ENCODE measurements at places on chromosomes 12 and 14.

- DNase-seq, result no peak
Measured at GRCh38 chr12:75655315-75655806, 144.0 kb upstream of the KRR1 start.

DNA sequence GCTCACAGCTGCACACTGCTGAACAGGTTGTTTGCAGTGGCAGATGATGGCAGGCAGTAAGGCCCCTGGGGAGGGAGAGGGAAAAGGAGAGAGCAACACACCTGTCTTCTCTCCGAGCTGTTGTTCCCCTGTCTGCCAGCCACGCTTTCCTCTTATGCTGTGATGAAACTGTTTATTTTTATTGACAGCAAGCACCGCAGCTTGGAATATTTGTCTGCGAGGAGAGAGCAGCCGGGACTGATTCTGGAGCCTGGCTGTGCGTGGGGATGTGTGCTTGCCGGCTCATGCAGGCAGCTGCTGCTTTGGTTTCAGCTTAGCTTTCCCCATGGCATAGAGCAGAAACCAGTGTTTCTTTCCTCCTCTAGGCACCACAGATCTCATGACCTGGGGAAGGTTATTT, 58.7 kb upstream of the KCNA5 start:
- no peak for DNase-seq

DNA sequence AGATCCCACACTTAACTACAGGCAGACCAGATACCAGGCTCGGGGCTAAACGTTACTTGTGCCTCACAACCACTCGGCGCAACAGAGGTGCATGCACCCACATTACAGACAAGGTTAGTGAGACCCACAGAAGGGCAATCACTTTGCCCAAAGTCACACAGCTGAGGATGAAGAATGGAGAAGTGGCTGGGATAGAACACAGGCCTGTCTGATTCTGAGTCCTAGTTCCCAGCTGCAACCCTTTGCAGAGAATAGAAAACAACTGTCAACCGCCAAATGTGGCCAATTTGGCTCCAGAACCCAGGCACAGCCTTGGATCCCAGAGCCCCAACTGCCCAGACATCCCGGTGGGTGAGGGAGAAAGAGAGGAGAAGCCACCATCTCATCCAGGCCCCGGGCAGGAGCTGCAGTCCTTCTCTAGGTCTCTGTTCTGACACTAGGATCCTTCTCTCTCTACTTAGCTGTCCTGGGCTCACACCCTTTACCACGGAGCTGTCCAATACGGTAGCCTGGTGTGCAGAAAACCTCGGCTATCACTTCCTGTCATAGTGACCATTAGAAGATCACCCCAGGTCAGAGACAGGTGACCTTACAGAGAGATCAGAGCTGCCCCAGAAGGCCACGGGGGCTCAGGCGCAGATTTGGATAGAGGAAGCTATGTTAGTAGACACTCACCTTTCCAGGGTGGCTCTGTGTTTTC, 59.1 kb downstream of the FAM222A start:
- no peak for DNase-seq

DNA sequence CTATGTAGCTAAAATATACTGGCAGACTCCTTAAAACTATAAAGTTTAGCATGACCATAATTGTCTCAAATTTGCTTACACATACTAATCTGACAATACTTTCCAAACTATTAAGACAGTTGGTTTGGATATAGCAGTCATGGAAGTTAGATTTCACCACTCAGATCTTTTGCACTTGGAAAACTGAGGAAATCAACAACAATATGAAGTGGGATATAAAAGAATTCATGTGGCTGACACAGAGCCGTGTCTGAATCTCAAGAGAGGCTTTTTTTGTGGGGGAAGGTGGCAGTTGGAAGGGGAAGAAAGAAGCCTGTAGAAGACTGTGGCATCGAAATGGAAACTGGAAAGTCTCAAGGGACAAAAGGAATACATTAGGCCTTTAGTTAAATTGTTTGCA, 166.6 kb upstream of the FLRT2 start:
- DNase-seq, result no peak

GRCh38 chr12:55733021-55733555, 4.3 kb upstream of the CD63 start:
- no peak for DNase-seq

GRCh38 chr12:24756479-24757024, 192.3 kb downstream of the BCAT1 start:
- no peak for DNase-seq

GRCh38 chr14:76939015-76939742, 89.3 kb downstream of the IRF2BPL start:
- no peak for DNase-seq

DNA sequence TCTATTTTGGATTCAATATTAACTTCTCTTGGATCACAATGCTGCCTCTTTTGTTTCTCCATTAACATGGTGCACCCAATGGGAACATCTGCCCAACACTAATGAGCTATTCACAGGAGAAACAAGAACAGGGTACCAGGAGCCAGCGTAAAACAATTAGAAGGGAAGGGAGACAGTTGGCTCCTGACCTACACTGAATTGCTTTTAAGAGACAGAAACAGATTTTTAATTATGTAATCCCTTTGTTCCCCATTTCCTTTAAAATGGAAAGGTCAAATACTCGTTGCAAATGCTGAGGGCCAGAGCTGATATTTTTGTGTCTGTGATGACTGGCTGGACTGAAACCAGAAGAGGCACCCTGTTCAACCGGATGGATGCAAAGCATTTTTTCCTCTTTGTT, 108.3 kb downstream of the SEC23A start:
- DNase-seq, result no peak

DNA sequence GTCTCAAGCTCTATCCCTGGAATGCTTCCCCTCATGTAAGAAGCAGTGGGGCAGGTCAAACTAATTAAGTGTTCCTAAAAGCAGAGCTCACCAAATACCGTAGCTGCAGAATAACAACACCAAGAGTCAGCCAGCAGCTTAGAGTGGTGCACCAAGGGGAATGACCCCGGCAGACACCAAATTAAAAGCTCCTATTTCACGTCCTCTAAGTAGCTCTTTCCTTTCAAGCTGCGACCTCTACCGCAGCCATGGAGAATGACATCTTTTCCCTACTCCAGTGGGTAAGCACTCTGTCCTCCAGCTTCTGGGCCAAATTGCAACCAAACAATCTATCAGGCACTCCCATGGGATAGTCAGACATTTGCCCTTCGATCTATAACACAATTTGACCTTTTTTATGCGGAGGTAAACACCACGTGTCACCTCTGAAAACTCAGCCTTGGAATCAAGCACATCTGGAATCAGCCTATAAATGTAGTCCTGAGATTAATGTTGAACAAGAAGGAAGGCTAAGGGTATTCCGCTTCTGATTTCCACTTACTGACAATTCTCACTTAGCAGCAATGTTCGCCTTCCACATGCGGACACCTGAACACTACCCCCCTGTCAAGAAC, 67.6 kb upstream of the CDKN3 start:
- peak; percentile 96 for DNase-seq

DNA sequence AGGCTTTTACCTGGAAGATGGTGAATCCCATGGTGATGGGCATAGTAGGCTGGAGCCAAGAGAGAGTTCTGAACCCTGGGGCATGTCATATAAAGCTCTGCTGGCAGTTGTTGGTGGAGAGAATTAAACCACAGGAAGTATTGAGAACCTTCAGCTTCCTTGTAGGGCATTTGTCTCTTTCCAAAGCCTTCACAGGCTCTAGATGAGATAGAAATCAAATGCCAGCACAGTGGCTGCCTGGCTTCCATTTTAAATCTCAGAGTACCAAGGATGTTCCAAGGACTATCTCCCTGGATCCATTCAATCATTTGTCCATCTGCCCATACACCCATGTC, 369.6 kb downstream of the DPF3 start:
- no peak for DNase-seq

DNA sequence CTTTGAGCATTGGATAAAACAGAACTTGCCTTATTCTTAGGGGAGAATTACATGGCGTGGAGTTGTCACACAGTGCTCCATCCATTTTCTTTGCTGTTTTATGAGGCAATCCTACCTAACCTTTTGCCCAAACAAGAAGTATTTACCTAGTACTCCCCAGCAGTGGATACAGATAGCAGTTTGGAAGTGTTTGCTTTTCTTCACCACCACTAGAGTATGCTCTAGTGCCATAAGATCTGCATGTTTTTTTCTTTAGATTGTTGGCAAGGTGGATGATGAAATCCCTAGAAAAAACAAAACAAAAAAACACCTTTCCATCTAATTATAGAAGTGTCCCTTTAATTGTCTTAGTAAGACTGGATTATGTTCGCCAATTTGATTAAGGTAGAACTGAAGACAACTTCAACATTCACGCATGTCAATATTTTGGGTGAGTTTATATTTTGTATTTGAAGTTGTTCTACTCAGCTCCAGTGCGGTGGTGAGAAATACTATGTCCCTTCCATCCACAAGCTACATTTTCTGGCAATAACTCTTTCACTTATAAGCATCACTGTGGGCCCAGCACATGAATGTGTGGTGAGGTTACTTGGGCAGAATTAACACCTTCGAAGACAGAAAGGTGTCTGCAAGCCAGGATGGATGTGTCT, 23.6 kb upstream of the TMEM260 start:
- DNase-seq, result peak; percentile 89

GRCh38 chr14:23148591-23149249, 29.7 kb upstream of the CEBPE start:
- DNase-seq, result no peak

DNA sequence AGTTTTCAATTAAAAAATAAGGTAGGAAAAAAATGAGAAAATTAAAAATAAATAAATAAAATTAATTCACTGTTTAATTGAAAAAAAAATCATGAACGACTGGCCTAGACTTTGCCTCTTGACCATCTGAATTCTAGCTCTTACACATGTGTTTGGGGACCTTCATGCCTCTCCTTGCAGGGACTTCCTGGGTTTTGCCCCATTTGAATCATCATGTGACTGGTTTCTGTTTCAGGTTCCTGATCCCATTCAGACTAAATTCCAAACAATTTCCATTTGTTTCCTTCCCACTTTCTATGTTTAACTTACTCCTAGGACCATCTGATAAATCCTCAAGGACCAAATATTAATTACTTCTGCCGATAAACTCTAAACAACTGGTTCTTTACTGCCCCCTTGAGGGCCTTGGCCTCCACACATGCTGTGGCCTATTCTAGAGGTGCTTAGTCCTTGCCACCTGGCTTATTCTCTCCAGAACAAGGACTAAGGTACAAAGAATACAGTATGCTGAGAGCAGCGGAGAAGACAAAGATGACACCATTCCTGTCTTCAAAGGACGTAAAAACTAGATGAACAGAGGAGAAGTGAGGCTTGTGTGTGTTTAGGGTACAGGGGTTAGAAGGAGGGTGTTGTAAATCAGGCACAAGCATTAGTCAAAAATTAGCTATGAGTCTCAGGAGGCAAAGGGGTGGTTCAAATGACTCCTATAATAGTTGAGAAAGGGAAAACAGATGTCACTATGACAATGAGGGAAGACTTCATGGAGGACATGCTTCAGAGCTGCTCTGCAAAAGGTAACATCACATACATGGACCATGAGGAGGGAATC, 125.8 kb upstream of the AVPR1A start:
- peak; percentile 64 for DNase-seq

DNA sequence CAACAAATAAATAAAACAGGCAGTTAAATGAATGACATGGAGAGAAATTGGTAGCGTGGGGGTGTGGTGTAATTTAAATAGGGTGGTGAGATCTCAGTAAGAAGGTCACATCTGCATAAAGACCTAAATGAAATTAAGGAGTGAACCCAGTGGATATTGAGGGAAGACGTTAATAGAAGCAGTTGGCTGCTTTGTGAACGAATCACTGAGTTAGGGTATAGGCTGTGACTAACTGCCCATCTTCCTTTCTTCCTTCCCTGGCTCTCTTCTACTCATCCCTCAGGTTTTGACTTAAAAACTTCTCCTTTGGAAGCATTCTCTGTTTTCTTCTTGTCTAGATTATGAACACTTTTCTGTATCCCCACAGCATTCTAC, 64.7 kb downstream of the BTG1 start:
- peak; percentile 16 for DNase-seq

GRCh38 chr12:102847131-102847530, 69.9 kb downstream of the PAH start:
- DNase-seq, result peak; percentile 10

DNA sequence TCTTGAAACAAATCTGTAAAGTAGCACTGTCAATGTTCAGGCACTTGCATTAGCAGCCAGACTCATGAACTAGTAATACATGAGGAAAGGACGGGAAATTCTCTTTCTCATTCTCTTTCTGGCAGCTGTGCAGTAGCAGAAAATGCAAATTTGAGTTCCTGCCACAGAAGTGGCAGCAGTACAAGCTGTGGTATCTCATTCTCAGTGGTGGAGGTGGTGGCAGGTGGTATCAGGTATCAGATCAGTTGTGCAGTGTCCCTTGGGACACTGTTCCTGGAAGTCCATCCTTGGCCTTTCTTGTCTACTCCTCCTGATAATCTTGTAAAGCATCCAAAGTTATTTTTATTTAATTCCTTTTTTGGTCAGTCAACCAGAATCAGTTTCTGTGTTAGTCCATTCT, 103.0 kb downstream of the C12orf42 start:
- DNase-seq, result no peak

DNA sequence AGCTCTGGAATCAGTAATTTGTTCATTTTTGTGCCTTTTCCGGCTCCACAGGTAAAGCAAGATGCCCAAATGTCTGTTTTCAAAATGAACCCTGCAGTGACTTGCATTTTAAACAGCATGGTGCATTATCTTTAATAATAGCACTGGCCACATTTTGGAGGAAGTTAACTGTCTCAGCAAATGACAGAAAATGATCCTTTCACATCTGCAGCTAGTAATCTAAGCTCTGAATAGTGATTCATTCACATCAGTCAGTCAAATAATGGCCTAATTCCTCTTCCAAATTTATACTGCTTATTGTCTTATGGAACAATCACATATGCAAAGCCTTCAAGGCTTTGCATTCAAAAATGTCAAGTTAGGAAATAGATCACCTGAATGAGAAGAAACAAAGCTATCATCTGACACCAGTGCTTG, 75.6 kb downstream of the PPM1H start:
- DNase-seq, result no peak

GRCh38 chr12:3295646-3296408, 195.2 kb upstream of the PRMT8 start:
- no peak for DNase-seq

DNA sequence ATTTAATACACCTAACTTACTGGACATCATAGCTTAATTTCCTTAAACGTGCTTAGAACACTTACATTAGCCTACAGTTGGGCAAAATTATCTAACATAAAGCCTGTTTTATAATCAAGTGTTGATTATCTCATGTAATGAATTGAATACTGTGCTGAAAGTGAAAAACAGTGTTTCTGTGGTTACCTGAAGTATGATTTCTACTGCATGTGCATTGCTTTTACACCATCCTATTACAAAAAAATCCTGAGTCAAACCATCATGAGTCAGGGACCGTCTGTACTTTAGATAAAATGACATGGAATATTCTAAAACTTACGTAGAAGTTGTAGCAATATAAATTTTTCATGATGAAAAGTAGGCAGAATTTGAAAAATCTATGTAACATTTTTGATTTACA, 32.8 kb downstream of the TBC1D15 start:
- DNase-seq, result no peak

DNA sequence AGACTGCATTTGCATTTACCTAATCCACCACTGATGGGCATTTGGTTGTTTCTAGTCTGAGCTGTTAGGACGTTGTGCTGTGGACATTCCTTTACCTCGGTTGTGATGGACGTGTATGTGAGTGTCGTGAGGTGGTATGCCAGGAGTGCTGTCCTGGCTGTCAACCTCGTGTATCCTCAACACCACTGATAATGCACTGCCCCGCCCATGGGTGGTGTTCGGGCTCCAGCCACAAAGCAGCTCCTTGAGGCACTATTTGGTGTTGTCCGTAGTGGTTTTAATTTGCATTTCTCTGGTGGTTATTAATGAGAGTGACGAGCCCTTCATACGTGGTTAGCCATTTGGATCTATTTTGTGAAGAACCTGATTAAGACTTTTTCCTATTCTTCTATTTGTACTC, 87.6 kb downstream of the PPP2R5C start:
- DNase-seq, result no peak
